OCI-M1 (cell line): ENCODE measurements at places on chromosomes 3 and 15.

DNA sequence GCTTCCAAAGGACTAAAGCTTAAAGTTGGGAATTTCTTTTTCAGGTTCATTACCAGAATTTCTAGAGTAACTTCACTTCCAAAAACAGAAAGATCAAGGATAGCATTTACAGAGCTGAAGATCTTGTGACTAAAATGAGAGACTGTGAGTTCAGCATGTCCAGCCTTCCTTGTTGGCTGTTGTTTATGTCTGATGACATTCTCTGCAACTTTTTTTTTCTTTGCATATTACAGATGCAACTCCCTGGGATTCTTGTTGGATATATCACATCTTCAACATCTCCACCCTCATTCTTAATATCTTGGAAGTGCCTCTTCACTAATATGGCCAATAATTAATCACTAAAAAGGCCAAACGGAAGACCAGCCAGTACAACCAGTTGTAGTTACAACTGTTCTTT lies 86.2 kb upstream of the FRMD4B start:
- no peak for DNase-seq

- DNase-seq, result no peak
Observed at GRCh38 chr15:39066677-39067076, 502.1 kb upstream of the RASGRP1 start.

GRCh38 chr15:68537097-68537496 lies 41.7 kb upstream of the CORO2B start:
- DNase-seq, result peak; percentile 36

- DNase-seq, result no peak
Observed at GRCh38 chr3:138455801-138456716, 21.6 kb downstream of the ESYT3 start.

DNA sequence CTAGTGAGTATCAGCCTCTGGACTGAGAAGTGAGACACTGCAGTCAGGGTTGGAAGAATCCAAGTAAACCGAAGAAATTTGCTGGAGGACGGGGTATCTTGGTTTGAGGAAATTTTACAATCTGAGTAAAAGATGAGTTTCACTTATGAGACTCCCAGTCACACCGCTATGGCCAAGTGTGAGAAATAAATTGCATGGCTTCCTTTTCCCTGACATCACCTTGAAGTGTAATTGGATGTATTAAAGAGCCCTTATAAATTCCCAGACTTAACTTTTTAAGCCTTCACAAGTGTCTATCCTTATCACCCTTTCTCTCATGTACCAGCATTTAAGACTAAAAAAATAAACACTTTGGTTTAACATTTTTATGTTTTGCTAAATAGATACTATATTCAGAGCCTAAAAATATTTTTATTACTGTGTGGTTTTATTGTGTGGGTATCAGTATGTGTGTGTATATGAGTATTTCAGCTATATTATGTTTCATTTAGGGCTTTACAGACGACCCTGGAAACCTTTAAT lies 23.8 kb downstream of the USP3 start:
- DNase-seq, result no peak

DNA sequence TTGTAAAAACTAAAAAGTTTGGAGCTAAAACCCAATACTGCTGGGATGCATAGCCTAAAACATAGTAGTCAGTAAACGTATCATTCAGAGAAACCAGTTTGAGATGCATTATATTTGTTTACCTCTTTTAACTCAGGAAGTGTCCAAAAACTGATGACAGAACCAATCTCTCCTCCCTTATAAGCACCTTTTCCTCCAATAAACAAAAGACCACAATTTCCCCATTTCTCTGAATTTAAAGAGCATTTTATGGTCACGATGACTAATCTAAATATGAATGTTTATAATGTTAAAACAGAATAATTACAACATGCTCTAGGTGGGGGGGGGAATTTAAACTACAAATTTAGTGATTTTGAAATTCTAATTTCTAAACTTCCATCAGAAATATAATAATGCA lies 58.5 kb downstream of the CEP63 start:
- DNase-seq, result peak; percentile 73

- DNase-seq, result no peak
Observed at GRCh38 chr3:45258317-45258716, 32.2 kb upstream of the TMEM158 start.

GRCh38 chr3:160545504-160545871 lies 19.9 kb downstream of the KPNA4 start:
- no peak for DNase-seq

GRCh38 chr15:40327457-40327856 lies 4.0 kb downstream of the INAFM2 start:
- no peak for DNase-seq

GRCh38 chr3:70982700-70983140 lies 600.8 kb downstream of the FOXP1 start:
- DNase-seq, result peak; percentile 47

DNA sequence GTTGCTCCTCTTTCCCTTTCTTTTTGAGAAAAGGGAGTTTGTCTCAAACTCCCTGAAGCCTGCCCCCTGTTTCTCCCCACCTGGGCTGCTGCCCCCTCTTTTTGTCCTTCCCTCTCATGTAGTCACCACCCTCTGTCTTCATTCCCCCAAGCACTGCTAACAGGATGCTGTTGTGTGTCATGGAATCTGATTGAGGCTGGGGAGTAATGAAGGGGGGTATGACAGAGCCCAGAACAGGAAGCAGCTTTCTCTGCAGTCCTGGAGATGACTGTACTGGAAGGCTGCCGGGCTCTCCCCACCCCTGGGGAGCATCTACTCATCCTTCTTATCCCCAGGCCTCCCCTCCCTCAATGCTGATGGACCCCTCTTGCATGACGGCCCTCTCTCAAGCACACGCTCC lies 181.6 kb downstream of the ABHD5 start:
- no peak for DNase-seq

- no peak for DNase-seq
Observed at GRCh38 chr3:187000711-187001151, 70.4 kb downstream of the ST6GAL1 start.

GRCh38 chr3:128178782-128179483 lies 25.7 kb downstream of the EEFSEC start:
- DNase-seq, result peak; percentile 39

- DNase-seq, result no peak
Observed at GRCh38 chr3:23760325-23760724, 45.4 kb upstream of the UBE2E1 start.

- no peak for DNase-seq
Observed at GRCh38 chr3:105444725-105445124, 78.0 kb downstream of the ALCAM start.

- peak; percentile 64 for DNase-seq
Observed at GRCh38 chr3:14806641-14807263, 12.0 kb upstream of the FGD5 start.

GRCh38 chr15:92505611-92506010 lies 111.9 kb downstream of the ST8SIA2 start:
- DNase-seq, result no peak

DNA sequence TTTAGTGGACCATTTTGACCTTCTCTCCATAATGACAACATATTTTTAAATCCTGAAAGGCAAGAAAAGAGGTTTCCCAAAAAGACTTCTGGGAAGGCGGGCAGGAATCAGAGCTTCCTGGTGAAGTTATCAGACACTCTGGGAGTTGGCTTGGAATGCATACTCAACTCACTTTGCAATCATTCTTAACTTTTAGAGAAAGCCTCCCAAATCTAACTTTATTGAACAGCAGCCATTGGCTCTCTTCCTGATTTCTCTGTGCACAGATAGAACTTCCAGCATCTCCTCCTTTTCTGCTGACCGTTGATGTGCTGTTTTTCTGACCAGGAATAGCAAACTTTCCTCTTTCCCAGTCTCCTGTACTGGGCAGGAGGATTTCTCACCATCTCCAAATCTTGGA lies 44.6 kb downstream of the PLCL2 start:
- no peak for DNase-seq

DNA sequence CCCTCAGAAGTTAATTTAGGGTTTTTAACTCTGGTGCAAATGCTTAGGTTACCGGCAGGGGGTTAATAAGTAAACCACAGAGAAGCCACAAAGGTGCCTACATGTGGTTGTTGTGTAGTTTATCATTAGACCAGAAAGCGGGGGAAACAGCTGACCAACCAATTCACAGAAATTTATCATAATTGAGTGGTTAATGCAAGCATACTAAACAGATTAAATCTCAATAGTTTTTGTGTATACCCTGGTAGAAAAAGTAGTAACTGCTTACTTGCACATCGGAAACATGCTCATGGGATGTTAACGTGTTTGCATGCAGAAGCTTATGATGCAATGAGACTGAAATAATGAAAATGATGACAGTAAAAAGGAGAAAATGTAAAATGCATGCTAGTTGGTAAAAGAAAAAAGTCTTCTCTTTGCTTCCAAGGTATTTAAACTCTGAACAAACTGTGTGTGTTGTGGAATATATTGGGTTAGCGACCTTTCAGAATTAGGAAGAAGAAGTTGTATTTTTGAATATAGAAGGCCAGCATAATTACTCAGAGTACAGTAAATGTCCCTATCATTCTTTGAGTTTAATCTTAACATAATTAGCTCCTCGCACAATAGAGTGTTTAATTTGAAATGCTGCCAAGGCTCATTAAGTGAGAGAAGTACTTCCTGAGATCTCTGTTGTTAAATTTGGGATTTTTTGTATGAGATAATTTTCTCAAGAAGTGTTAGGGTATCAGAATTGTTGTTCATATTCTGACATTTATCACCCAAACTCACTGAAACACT lies 316.2 kb downstream of the PTPRG start:
- peak; percentile 53 for DNase-seq

- no peak for DNase-seq
Observed at GRCh38 chr3:69881756-69882428, 117.6 kb upstream of the SAMMSON start.

GRCh38 chr3:151403246-151403645 lies 18.7 kb upstream of the P2RY12 start:
- DNase-seq, result no peak

GRCh38 chr15:76994001-76994400 lies 925 bp upstream of the PSTPIP1 start:
- no peak for DNase-seq

DNA sequence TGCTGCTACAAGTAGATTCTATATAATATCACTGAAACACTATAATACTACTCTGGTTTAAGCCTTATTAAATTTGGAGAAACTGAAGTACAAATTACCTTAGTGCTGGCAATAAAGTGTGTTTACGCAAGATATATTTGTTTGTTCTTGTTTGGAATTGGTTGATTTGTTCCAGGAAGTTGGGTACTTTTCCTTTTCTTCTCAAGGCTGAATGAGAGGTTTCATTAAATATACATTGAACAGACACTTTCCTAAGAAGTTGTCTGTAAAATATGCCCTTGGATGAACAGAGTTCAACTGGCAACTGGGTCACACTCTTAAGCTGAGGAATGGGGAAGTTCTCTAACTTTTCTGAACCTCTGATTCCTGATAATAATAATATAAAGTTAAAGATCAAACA lies 542.1 kb upstream of the NAALADL2 start:
- no peak for DNase-seq

DNA sequence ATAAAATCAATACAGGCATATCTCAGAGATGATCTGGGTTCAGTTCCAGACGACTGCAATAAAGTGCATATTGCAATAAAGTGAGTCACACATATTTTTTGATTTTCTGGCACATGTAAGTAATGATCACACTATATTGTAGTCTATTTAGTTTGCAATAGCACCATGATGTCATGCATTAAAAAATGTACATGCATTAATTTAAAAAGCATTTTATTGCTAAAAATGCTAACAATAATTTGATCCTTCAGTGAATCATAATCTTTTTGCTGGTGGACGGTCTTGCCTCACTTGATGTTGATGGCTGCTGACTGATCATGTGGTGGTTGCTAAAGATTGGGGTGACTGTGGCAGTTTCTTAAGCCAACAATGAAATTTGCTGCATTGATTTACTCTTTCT lies 511.1 kb downstream of the OTOL1 start:
- DNase-seq, result no peak

DNA sequence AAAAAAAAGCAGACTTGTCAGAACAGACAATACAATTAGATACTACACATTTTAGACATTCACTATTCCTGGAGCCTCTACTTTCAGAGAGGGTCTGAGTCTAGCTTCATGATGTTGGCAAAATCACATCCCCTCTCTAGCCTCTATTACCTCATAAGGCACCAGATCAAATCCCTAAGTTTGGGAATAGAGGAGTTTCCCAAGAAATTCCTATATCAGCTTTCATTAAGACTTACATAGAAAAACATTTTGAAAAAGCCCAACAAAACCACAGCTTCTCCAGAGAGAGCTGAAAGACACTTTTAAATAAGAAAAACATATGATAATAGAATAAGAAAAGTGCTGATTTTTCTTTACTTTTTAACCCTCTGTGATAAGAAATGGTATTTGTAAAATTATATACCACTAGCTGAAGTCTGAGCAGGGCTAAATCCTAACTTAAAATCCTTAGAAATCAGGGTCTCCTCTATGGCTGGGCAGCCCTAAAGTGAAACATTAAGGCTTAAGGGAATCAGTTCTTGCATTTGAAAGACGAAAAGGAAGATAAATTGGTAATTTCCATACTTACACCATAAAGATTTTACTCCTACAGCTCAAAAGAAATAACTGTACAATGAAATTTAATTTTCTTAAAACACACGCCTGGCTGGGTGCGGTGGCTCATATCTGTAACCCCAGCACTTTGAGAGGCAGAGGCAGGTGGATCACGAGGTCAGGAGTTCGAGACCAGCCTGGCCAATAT lies 4.3 kb downstream of the TBC1D2B start:
- no peak for DNase-seq

- DNase-seq, result no peak
Observed at GRCh38 chr3:150490277-150490986, 55.9 kb downstream of the SERP1 start.

DNA sequence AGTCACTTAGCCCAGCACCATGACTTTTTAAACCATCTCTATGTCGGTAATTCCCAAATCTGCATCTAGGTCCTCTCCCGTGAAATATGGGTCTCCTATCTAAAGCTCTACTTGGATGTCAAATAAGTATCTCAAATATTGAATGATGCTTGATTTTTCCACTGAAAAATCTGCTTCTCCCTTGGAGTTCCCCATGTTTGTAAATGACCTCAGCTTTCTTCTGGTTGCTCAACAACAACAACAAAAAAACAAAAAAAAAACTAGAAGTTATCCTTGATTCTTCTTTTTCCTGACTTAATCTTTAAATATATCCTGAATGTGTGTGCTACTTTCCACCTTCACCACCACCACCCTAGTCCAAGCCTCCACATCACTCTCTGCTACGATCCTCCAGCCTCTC lies 307.5 kb upstream of the UBE2E2 start:
- no peak for DNase-seq

- no peak for DNase-seq
Observed at GRCh38 chr3:62119139-62119538, 254.2 kb downstream of the FEZF2 start.
